Inflammatory macrophage treated with lipopolysaccharide for 4 hours (primary cell): ENCODE measurements at places on chromosomes 3 and 15.

GRCh38 chr3:131329774-131330173, 51.8 kb upstream of the NUDT16 start:
- no peak for DNase-seq

- no peak for DNase-seq
These were observed 154.2 kb downstream of the MECOM start for GRCh38 chr3:169509359-169509758.

- DNase-seq, result no peak
These were observed 406.7 kb upstream of the NR2F2 start for GRCh38 chr15:95923792-95924191.

GRCh38 chr3:67075295-67075694, 77.2 kb downstream of the KBTBD8 start:
- no peak for DNase-seq

DNA sequence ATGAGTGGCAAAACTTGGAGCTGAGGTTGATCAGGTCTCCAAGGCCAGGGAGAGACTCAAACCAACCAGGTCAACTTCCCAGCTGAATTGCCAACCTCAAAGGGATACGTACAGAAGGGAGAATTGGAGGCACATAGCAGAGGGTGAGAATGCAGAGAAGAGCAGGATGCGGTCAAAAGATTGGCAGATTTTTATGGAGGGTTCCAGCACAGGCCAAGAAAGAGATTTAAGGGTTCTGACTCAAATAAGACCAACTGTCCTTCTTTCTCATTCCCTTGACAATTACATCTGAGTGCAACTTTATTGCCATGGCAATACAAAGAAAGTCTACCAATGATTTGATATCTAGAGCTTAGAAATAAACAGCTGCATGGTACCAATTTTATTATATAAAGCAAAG, 33.2 kb downstream of the SCG5 start:
- no peak for DNase-seq

- DNase-seq, result peak; percentile 50
These were observed 25.2 kb downstream of the GASK1A start for GRCh38 chr3:43004282-43004681.

DNA sequence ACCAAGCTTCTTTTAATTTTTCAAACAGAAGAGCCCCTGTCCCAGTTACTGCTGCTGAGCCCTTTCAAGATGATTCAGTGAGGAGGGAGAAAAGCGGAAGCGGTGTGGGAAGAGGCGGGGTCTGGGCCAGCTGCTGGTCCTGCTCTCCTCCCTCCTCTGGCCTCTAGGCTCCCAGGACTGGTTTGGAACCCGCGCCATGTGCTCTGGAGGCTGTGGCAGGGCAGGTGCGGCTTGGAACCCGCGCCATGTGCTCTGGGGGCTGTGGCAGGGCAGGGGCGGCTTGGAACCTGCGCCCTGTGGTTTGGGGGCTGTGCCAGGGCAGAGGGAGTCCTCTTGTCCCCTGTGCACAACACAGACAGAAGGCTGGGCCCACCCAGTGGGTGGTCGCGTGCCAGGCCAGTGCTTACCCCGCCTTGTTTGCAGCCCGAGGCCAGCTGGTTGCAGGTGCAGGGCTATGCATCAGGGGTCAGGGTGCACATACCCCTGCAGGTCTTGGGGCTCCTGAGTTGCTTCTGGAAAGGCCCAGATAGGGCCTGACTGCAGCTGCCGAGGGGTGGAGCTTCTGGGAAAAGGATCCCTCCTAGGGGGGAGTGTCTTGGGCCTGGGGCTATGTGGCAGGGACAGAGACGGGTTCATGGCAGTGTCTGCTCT, 12.2 kb downstream of the ALG1L2 start:
- peak; percentile 62 for DNase-seq

- DNase-seq, result peak; percentile 21
These were observed 9.2 kb upstream of the DENND4A start for GRCh38 chr15:65801229-65801805.

- peak; percentile 97 for DNase-seq
These were observed 5.5 kb downstream of the BCL6 start for GRCh38 chr3:187739561-187740332.

DNA sequence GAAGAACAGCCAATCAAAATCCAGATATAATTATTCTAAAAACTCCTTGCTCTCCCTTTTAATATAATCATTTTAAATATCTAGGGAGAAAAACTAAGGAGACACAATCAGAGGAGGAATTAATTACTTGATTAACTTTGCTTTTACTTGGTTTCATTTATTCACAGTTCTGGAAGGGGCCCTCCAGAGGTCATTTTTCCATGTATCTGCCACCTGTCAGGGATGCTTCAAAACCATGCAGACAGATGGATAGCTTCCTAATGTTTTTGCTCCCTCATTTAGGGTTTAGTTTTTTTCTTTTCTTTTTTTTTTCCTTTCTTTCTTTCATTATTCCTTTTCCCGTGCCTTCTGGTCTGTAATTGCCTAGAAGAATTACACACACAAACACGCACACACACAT, 438.1 kb upstream of the ARPP21 start:
- no peak for DNase-seq

DNA sequence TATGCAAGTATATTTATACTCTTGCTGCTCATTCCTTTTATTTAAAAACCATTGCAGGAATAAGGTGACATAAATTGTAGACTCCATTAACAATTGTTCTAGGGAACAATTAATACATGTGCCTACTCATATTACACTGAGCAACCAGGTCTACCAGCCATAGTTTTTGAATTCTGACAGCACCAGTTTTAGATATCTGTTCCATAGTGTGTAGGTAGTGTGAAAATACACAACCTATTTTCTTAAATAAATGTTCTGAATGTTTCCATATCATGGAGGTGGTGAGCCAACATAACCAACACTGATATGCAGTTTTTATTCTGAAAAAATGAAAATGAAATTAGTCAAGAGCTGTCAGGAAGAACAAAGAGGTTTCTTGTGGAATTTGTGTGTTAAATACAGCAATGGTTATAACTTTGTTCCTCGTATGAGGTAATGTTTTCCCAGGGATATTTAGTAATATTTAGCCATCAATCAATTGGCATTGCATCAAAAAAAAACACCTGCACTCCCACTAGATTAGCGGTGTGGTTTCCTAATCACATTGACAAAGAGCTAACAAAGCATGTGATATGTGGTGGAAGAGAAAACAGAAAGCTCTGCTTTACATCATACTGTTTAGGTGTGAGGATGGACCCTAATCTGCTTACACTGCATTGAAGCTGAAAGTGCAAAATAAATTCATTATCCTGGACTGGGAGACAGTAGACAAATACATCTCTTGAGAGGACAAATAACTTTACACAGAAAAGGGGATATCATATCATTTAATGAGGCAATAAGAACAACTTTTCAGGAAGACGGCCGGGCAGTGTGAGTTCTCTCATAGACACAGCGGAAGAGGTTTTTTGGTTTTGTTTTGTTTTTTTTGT, 369.5 kb upstream of the THBS1 start:
- no peak for DNase-seq

DNA sequence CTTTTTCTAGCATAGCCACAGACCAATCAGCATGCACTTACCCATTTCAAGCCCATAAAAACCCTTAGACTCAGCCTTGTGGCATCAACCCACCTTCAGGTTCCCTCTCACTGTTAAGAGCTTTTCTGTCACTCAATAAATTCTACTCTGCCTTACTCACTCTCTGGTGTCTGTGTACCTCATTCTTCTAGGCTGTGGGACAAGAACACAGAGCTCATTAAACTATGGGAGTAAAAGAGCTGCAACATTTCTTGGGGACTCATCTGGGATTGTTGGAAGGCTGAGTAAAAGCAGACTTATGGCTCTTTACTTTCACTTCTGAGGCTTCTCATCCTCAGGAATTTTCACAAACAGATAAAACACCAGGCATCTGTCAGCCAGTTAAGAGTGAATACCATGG, 879.3 kb downstream of the ROBO2 start:
- DNase-seq, result no peak

DNA sequence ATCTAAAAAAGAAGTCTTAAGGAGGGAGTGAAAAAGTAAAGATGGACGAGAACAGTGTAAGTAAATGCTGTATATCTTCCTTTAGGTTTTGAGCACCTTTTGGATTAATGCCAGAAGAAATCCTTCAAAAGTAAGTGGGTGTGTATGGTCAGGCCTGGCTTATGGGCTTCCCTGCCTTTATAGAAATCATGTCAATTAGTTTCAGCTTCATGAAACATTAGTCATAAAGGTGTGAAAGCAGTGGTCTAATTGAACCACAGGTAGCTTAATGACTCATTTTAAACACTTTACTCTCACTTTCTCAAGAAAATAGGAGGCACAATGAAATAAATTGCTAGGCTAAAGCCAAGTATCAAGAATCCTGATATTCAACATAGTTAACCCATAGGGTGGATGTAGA, 467.4 kb upstream of the DPPA4 start:
- no peak for DNase-seq

DNA sequence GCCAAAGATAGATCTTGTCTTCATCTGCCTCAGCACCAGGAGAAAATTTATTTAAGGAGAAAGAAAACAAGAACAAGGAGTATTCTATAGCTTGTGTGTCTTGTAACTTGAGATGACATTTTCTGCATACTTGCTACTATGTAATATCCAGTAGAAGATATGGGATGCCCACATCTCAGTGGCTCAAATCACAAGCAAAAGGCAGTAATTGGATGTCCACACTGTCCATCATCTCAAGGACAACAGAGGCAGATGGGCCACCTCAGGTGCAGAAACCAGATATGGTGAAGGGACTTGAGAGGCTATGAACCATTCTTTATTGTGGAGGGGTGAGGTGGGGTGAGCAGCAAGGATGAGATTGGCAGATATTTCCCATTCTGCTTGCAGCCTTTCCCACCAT, 309.0 kb downstream of the GBE1 start:
- DNase-seq, result no peak

DNA sequence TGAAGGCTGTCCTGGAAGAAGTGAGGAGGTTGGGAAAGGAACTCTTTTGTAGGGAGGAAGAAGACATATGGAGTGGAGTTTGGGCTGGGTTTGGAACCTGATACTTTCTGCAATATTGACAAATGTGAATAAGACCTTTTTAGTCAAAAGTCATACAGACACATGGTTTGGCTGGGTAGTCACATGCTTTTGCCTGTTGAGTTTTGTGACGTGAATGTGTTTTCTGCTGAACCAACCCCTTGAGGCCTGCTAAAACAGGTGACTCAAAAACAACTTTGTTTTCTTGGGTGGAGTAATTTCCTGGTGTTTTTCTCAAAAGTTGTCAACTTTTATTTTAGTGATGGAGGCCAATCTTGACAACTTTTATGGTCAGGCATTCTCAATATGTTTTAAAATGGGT, 39.4 kb upstream of the CCR4 start:
- no peak for DNase-seq

- DNase-seq, result peak; percentile 70
These were observed 654 bp upstream of the C3orf38 start for GRCh38 chr3:88149101-88149508.

- DNase-seq, result no peak
These were observed 34.6 kb upstream of the IGF2BP2 start for GRCh38 chr3:185859294-185859972.

GRCh38 chr3:192516820-192517219, 210.5 kb downstream of the FGF12 start:
- no peak for DNase-seq

- DNase-seq, result peak; percentile 43
These were observed 966 bp downstream of the MYO1E start for GRCh38 chr15:59371458-59372351.

DNA sequence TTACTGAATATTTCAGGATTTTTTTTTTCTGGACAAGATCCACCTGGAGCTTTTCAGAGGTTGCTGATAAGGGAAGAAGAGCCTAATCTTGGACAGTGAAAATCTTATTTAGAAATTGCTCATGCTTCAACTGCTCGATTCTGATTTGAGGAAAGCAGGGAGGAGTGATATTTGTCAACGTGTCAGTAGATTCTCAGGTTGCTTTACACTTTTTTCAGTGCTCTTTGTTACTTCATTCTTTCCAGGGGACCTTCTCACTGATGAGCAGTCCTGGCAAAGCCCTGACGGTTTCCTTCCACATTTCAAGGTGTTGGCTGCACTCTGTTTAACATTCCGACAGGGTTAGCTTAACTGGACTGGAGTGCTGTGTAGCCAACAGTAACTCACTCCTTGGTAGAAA, 24.1 kb upstream of the RARB start:
- DNase-seq, result no peak

- DNase-seq, result peak; percentile 24
These were observed 764 bp downstream of the UACA start for GRCh38 chr15:70762469-70763119.

DNA sequence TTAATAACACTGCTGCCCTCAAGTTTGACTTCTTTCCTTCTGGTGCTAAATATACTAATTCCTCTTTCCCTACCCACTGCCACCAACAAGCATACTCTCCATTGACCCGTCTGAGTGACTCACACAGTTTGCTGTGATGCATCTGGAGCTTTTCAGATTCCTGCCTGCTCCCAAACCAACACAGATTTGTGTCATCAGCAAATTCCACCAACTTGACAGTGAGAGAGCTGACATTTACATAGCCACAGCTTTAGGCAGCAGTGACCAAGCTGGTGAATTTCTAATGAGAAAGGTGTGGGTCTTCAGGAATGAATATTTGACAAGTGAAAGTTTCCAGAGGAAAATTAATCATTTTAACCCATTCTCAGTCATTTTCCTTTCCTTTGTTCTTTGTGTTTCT, 96.5 kb upstream of the PRICKLE2 start:
- no peak for DNase-seq

- DNase-seq, result peak; percentile 48
These were observed 3.6 kb upstream of the EFCAB12 start for GRCh38 chr3:129432036-129432435.

- no peak for DNase-seq
These were observed 496.9 kb downstream of the CADM2 start for GRCh38 chr3:85455561-85456200.
